ENCODE measurements at places on chromosomes 3 and 15.

DNA sequence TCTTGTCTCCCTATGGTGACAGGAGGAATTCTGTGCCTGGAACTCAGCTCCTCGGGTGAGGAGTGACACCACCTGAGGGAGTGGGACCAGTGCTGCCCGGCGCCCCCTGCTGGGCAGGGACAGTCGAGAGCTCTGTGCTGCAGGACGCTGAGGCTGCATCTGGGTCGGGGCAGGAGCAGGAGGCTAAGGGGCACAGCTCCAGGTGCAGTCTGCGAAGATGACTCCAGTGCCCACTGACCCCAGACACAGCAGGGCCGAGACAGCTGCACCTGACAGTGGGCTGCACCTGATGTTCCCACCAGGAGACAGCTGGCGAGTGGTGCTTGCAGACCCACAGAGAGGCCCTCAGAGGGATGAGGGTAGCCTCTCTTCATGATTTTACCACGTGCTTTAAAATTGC, 152.9 kb downstream of the ATP10A start:
- no peak for DNase-seq

GRCh38 chr15:48440084-48440483, 108.9 kb downstream of the DUT start:
- peak; percentile 69 for DNase-seq

GRCh38 chr3:131705558-131706051, 202.8 kb upstream of the MRPL3 start:
- no peak for DNase-seq

DNA sequence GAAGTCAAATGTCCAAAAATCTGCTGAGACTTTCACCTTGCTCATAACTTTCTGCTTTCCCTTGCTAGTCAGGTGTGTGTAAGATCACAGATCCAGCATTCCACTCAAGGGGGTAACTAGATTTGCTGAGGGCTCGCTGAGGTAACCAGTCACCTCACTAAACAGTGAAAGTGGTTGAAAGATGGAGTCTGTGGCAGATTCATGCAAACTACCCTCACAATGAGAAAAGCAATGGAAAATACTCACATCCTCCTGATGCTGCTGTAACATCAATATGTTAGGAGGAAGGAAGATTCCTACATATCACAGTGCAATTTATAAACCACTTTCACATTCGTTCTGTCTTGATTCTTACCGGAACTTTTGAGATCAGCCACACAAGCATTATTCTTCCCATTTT, 174.3 kb upstream of the BCL6 start:
- DNase-seq: no peak

DNA sequence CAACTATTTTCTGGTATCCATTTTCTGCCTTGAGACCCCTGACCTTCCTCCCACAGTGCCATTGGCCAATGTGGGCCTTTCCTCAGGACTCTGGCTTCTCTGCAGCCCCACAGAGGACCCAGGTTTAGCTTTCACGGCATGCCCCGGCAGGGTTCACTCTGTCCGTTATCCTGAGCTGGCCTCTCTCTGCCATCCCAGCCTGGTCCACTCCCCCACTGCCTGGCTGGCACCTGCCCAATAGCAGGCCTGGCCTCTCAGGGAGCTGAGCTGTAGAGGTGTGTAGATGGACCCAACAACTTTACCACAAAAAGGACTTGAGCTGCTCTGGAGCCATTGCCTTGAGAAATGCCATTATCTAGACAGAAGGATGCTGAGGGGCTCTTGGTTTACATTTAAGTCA, 57.5 kb downstream of the SCN10A start:
- DNase-seq: no peak

GRCh38 chr3:168828536-168828935, 732.8 kb upstream of the GOLIM4 start:
- DNase-seq: no peak

- no peak for DNase-seq
Measured at GRCh38 chr15:69530991-69531664, 78.5 kb downstream of the RPLP1 start.

- DNase-seq: no peak
Measured at GRCh38 chr3:66483409-66483906, 17.4 kb downstream of the LRIG1 start.

GRCh38 chr3:191646242-191646641, 185.3 kb downstream of the PYDC2 start:
- DNase-seq: no peak

GRCh38 chr3:111284503-111285183, 213.0 kb downstream of the NECTIN3 start:
- no peak for DNase-seq

- DNase-seq: no peak
Measured at GRCh38 chr3:15290736-15291135, 41.6 kb downstream of the SH3BP5 start.

GRCh38 chr3:165503825-165504224, 307.6 kb upstream of the SLITRK3 start:
- no peak for DNase-seq

DNA sequence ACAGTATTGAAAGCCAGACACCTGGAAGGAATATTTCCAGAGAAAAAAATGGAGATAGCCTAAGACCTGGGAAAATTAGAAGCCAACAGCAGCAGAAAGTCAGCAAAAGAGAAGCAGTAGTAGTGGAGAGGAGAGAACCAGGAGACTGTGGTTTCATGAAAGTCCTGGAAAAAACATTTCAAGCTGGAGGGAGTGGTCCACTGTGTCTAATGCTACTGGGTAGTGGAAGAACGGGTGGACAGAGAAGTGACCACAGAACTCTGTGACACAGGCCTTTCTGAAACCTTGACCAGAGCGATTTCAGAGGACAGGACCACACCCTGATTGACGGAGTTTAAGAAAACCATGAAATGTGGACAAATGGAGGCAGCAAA, 15.3 kb upstream of the SH3BP5 start:
- no peak for DNase-seq

GRCh38 chr3:154130540-154130939, 9.3 kb downstream of the ARHGEF26 start:
- DNase-seq: no peak

GRCh38 chr15:96972201-96972600, 641.7 kb downstream of the NR2F2 start:
- no peak for DNase-seq

GRCh38 chr15:83612226-83612625, 41.7 kb upstream of the ADAMTSL3 start:
- DNase-seq: no peak

GRCh38 chr15:92159906-92160841, 233.5 kb upstream of the ST8SIA2 start:
- DNase-seq: no peak

DNA sequence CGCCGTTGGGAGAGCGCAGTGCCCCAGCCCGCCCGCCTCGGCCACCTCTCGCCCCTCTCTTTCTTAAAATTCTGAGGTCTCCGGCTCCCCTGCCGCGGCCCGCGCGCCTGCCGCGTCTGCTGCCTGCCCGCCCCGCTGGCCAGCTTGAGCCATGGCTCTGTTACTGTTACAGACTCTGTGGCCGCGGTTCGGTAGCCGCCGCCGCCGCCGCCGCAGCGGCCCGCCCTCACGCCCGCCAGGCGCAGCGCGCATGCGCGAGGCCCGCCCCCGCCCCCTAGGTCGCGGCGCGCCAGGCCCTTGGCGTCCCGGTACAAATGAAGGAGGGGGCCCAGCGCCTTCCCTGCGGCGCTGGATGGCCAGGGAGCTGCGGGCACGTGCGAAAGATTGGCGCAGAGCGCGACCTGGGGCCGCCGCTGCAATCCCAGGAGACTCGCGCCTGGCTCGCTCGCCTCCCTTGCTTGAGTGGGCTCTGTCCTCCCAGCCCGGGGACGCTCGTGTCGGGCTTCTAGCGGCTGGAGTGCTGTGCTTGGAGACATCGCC, at the start of gene ONECUT1:
ONECUT1 (minus strand) TSS at position 168 of the 540 bp plus-strand sequence. CDS start 452 bp downstream, outside the sequence.
- DNase-seq: no peak

DNA sequence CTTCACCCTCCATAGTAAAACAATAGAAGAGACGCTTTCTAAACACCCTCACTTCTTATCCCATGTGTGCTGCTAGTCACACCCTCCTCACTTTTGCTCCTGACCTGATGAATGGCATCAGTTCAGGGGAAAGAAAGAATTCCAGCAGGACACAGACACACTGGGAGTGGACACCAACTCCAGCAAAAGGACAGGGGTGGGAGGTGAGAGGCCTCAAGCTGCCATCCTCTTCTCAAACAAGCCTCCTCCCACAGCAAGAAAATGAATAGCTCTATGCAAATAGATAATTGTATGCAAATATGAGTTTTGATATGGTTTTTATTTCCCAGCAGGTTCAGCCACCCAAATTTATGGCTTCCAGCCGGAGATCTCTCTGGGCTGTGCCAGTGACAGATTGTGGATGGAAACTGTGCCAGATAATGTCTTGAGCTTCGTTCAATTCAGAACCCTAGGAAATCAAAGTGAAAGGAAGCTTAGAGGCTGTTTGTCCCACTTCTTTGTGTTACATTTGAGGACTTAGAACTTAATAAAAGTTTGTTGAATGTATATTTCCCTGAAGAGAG, 209.3 kb upstream of the PPP2R3A start:
- DNase-seq: no peak

GRCh38 chr15:67146875-67147381, 81.5 kb downstream of the SMAD3 start:
- no peak for DNase-seq

DNA sequence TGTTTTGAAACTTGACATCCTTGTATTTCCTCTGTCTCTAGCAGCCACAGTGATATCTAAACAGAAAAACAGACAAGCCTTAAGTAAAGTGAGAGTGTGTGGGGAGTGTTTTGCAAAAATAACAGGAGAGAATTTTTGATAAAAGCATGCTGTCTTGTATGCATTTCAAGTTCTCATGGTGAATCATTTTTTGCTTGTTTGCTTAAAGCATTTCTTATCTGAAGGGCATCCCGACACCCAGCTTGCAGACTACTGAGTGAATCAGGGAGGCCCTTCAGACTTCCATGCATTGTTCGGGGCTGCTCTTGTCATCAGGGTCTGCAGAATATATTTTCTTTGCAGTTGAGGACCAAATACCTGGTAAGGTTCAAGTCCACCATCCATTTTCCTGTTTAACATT, 8.5 kb downstream of the CGNL1 start:
- no peak for DNase-seq

GRCh38 chr15:95439922-95440376, 890.6 kb upstream of the NR2F2 start:
- DNase-seq: no peak

- DNase-seq: no peak
Measured at GRCh38 chr3:30183421-30183820, 423.0 kb upstream of the TGFBR2 start.

DNA sequence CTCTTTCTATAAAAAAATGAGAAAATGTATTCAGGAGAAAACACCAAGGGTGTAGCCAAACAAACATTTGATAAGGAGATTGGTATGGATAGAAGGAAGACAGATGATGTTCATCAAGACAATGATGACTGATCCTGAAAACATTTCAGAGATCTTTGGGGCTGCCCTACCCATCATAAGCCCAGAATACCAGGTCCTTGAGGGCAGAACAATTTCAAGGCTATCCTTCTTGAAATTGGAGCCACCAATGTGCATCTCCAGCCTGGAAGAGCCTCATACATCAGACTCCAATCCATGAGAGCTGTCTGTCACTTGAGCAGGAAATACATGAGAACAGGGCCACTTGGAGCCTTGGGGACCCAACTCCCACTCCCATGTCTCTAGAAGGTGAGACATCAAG, 89.5 kb upstream of the ANKRD28 start:
- no peak for DNase-seq

DNA sequence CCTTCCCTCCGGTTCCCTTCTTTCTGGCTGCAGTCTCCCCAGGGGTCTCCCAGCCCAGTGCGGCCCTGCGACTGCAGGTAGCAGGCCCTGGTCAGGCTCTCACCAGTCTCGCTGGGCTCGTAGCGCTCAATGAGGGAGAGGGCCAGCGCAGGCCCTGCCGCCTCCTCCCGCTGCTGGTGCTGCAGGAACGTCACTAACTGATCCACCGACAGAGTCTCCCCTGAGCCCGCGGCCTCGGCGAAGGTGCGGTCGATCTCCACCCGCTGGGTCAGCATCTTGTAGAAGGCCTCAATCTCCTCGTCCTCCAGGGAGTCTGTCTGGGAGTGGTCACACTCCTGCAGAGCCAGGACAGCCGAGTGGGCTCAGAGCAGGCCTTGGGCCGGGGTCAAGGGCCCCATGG, 18.3 kb downstream of the PLCD1 start:
- no peak for DNase-seq

- no peak for DNase-seq
Measured at GRCh38 chr15:101531170-101531569, 41.7 kb upstream of the PCSK6 start.

GRCh38 chr15:92853222-92853621, 46.9 kb upstream of the CHD2 start:
- DNase-seq: no peak

DNA sequence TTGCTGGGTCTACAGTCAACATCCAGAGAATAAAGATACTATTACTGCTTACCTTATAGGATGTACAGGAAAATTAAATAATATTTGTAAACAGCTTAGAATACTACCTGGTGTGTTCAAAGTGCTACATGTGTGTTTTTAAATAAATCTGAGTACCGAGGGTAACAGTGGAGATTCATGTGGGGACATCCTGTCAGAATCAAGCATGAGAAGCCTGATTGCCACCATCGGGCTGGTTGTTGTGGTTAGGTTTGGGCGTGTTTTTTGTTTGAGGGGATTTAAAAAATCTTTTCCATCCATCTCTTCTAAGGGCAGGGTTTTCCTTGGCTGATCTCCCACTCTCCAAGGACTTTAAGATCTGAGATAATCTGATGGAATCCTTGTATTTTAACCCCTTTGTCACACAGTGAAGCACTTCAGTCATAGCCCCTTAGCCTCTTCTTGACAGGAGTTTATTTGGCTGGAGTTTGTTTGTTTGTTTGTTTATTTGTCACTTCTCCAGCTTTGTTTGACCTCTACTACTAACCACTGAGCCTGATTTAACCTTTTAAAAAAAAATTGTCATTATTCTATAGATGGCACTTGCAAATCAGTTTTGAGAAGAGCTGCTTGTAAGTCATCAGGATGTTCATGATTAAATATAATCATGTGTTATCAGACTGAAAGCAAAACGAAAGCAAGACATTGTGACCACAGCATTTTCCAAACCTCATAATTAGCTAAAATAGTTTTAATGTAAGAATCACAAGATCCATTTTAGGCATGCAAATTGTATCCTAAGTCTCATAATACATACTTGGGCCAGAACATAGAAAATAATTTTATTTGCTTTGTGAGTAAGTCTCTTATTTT, 72.8 kb upstream of the RARB start:
- no peak for DNase-seq

DNA sequence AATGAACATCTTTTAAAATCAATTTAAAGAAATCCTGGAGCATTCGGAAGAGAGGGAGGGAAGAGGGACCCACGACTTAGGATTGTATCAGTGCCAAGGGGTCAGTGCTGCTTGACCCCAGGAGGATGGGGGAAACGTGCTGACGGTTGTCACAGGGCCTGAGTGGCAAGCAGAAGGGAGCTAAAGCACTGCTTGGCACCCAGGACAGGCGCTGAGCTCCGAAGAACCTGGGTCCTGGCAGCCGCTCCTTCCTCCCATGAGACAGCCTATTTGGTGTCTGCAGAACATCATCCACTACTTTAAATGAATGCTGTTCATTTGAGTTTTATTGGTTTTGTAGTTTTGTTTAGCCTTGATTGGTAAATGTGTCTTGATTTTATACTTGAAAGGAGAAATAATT, 54.5 kb downstream of the RGMA start:
- no peak for DNase-seq
